Stimulated activated CD4-positive, alpha-beta T cell treated with anti-CD3 and anti-CD28 coated beads, Interleukin-1b, Interleukin-23, amount 100 ng/mL, for 1 hour (primary cell): ENCODE measurements at places on chromosomes 2 and 18.

DNA sequence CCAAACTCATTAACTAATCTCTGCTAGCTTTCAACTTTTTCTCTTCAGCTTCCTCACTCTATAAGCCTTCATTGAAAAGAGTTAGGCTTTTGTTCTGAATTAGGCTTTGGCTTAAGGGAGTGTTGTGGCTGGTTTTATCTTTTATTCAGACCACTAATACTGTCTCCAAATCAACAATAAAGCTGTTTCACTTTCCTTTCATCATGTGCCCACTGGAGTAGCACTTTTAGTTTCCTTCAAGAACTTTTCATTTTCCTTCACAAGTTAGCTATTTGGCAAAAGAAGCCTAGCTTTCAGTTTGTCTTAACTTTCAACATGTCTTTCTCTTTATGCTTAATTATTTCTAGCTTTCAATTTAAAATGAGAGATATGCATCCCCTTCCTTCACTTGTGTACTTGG is 271.7 kb upstream of the FSIP2 start:
- DNase-seq, result no peak

- DNase-seq, result no peak
Observed at GRCh38 chr2:164922134-164922533, 33.2 kb downstream of the SLC38A11 start.

DNA sequence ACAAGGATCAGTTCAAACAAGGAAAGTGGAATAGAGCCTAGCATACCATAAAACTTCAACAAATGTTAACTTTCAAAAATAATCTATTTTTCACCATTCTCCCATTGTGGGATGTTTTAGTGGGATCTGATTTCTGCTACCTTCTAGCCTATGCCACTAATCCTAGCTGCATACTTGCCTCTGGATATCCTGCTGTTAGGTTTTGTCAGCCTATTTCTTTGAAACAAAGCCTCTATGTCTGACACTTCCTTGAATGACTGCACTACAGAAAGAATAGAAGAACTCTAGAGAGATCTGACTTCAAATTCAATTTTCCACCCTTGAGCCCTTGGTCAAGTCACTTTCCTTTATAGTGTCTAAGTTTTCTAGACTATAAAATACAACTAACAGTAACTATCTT is 291.5 kb downstream of the PTH2R start:
- DNase-seq, result no peak

GRCh38 chr2:213288913-213289700 is 4.8 kb downstream of the SPAG16 start:
- DNase-seq, result no peak

DNA sequence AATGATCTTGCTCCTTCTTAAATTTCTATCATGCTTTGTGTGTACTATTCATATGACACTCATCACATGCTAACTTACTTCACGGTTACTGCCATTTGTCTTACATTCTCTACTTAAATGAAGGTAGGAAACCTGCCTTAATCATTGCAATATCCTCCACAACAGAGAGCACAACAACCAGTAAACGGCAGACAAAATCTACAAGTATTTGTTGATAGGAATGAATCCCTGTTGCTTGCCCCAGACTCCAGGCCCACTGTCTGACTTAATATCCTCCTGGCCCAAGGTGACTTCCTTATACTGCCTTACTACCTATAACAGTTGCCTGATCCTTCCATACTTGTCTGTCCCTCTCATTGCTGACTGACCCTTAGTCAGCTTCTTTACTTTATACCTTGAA is 3.5 kb downstream of the PPP3R1 start:
- no peak for DNase-seq

GRCh38 chr2:47226923-47227220 is 71.8 kb upstream of the STPG4 start:
- no peak for DNase-seq
